ENCODE measurements at places on chromosomes 7 and 10.

DNA sequence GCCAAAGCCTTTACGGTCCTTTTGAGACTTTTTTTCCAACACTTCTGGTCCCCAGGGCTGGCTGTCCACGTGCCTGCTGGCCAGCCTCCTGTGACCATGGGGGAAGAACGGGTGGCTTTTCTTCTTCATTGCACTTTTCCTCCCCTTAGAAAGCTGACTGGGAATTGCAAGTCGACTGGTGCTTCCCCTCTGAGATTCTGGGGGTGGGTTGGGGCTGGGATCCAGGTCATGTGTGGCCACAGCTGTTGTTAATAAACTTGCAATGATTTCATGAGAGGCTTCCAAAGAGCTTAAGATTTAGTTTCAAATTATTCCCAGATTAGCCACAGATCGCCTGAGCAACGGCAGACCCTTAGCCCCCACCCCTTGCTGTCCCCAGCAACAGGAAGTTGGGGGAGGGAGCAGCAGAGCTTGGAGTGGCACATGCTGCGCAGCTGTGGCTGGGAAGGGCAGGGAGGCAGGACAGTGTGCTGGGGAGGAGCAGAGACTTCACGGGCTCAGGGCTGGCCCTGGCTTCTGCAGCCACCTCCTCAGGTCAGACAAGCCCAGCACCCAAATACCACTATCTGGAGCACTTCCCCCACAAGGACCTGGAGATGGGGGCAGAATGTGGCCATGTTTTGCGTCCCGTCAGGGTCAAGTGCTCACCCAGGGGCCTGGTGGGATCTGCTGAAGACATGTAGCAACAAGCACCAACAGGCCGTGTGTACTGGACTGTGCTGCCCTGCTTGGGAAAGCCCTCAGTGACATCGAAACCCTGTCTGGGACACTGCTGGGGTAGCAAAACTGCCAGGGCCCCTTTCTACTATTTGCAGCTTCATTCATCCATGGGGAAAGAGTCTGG is 147.1 kb downstream of the RNF216 start:
- no peak for DNase-seq

- DNase-seq, result peak; percentile 88
Measured at GRCh38 chr10:96830511-96831199, 1.4 kb upstream of the LCOR start.

GRCh38 chr10:66837335-66837734 is 88.5 kb upstream of the LRRTM3 start:
- DNase-seq, result no peak

DNA sequence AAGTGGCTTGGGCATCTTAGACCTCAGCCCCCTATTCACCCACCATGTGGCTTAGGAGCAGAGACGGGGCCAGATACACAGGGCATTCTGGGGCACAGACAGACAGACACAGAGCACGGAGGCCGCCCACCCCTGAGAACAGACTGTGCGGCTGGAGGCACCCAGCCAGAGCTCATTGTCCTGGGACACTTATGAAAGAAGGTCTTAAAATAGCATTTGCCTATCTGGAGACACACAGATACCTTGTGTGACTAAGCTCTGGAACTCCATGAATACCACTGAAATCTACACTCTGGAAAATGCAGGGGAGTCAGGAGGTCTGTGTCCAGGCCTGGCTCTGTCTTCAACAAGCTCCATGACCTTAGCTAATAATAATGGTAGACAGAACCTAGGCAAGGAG is 41.4 kb upstream of the ADO start:
- DNase-seq, result no peak

GRCh38 chr10:105837951-105838350 is 1196.9 kb downstream of the SORCS3 start:
- no peak for DNase-seq

GRCh38 chr7:140146574-140146973 is 30.2 kb downstream of the KDM7A start:
- no peak for DNase-seq

GRCh38 chr10:119306514-119306951 is 99.2 kb downstream of the GRK5 start:
- peak; percentile 83 for DNase-seq

DNA sequence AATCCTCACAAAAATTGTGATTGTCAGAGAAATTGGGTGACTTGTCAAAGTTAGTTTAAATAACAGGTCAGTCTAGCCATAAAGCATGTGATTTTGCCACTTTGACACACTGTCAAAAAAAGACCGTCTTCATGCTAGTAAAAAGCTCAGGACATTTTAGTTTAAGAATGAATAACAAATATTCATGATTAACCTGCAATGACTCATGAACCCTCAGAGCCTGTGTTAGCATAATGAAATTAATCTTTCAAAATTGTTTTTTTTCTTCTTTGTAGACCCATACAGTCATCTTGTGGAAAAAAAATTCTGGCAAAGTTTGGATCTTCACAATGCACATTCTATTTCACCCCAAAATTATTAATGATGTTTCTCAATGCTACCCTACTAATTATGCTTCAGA is 255.2 kb upstream of the POT1 start:
- no peak for DNase-seq

DNA sequence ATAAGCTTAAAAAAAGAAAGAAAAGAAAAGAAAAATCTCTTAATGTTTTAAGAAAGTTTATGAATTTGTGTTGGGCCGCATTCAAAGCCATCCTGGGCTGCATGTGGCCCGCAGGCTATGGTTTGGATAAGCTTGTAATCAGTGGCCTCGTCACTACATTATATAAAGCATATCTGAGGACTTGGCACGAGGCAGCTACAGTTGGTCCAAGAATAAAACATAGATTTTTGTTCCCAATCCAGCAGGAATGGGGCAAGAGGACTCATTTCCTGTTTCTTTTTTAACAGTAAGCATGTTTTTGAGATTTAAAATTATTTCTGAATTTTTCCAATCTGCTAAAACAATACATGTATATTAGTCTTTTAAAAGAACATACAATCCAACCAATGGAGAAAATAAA is 28.6 kb downstream of the MCM10 start:
- no peak for DNase-seq

- no peak for DNase-seq
Measured at GRCh38 chr7:112152186-112152585, 54.0 kb downstream of the DOCK4 start.

- no peak for DNase-seq
Measured at GRCh38 chr10:128046953-128047290, 79.3 kb downstream of the MKI67 start.

- DNase-seq, result no peak
Measured at GRCh38 chr7:98073047-98073446, 33.6 kb upstream of the LMTK2 start.
